Left kidney (tissue), 8 donors: ENCODE measurements at places on chromosomes 7 and 10. TPM values are rescaled to one million over a fixed set of nuclear protein-coding genes. Genes with fewer than 3 reads are reported as not detected.

GRCh38 chr7:142770661-142771352 is at the start of gene PRSS2:
Gene PRSS2, plus strand, starts transcription at chr7:142770970. Its CDS starts 13 bp downstream, at chr7:142770983.
- no peak for DNase-seq

ELFN1 gene
- 9.3 TPM for polyA plus RNA-seq

LRRC17 gene
- 73.0 TPM for polyA plus RNA-seq

DLX5 gene
- polyA plus RNA-seq = not detected

AGR2 gene
- 60.8 TPM for polyA plus RNA-seq
